Stimulated activated CD8-positive, alpha-beta memory T cell treated with anti-CD3 and anti-CD28 coated beads, Interleukin-2, amount 100 ng/mL, for 48 hours (primary cell): ENCODE measurements at places on chromosomes 13 and 19.

DNA sequence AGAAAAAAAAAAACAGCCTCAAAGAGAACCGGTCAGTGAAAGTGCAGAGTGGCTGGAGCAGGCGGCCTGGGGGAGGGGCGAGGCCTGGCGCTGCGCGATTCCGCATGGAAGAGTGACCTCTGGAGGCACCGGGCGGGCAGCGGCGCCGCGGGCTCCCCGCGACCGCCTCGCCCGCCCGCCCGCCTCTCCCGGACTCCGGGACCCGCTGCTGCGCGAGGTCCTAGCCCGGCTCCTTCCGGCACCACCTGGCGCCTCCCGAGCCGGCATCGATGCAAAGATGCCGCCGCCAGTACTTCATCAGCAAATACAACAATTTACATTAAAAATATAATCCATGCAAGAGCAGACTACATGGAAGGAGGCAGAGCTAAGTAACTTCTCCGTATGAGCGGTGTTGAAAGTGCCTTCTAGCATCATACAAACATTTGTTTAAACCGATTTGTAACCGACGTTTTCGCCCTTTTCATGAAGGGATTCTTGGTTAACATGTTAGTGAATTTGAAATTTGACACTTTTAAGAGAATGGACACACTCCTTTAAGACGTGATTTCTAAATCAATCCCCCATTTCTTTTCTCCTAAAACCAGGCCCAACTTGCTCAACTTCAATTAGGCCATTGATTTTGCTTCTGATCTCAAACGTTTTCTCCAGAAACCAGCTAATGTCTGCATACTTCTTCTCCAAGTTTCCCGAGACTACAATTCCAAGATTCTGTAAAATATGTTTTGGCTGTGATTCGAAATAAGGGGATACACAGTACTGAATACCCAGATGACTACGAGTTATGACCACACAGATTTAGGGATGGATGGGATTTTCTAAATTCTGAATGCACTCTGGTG, 2.1 kb downstream of the EFNB2 start:
- DNase-seq, result no peak

- DNase-seq, result no peak
Measured at GRCh38 chr19:29843180-29844051, 31.6 kb downstream of the CCNE1 start.

DNA sequence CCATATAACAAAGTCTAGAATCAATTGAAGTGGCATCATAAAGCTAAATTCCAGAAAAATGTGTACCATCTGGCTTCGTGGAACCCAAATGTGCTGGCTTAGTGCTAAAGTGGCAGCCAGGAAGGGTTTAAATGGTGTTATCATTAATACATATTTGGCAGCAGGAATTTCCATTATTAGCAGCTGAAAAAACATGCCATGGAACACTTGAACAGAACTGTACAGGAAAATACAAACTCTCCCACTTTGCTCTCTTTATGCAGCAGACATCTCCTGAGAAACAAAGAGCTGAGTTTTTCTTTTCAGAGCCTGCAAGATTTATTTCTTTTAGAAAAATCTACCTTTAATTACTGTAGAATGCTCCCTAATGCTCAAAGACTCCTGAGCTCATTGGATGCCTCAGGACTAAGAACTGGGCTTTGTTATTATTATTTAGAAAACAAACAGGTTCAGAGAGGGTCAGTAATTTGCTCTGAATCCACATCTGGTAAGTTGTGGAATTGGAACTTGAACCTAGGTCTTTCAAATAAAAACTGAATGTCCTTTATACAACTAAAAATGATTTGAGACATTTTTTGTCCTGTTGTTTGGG, 179.0 kb downstream of the LACC1 start:
- no peak for DNase-seq

DNA sequence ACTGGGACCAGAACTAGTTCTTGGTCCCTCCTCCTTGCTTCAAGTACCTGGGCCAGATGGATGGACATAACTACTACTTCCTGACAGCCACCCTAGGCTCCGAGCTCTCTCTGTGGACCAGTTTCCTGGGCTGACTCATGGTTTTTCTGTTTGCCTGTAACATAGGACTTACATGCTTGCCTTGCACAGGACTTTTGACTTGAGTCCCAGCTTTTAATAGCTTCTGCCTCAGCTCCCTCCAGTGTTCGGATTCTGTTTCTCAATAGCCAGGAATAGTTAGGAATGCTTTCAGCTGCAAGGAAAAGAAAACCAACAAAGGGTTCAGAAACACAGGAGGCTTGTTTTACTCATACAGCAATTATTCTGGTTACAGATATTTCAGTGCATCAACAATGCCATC, 405.9 kb downstream of the ZNF536 start:
- no peak for DNase-seq

GRCh38 chr13:72514146-72514545, 213.3 kb downstream of the MZT1 start:
- no peak for DNase-seq

DNA sequence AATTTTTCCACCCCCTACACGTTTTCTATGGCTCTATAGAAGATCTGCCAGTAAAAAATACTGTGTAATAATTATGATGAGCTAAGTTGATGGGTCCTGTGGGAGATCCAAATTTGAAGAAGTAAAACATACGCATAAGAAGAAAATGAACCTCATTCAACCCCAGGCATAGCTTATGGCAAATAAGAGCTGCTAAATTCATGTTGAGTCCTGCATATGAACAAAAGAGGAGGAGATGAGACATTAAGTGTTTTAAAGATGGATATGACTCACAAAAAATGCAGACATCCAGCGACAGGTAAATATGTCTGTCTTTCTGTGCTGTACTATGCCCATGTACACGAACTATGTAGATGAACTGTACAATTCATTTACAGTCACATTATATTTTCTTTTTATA, 101.9 kb downstream of the LIG4 start:
- no peak for DNase-seq
